ENCODE measurements at places on chromosomes 4 and X.

DNA sequence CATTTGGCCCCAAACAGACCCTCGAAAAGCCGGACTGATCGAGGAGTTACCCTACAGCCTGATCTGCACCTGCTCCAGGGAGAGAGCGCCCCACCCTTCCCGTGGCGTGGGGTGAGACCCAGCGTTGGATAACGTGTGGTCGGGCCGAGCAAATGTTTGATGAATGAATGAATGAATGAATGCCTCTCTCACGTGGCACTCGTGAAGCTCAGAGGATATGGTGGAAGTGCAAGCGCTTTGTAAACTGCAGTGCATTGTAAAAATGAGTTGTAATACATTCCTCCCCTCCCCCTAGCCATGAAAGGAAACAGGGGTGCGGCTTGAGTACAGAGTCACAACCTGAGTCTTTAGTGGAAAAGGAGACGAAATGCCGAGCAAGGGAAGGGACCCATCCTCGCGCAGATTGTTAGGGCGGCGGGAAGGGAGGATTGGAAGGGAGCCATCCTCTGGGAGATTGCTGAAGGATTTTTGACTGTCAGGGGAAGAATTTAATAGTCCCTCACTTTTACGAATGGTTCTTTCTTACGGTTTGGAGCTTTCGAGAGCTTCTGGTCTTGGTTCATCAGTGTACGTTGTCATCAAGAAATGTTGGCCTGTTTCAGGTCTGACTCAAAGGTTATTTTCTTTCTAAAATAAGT lies 772 bp upstream of the FBXW7 start:
- DNase-seq: peak; percentile 65

DNA sequence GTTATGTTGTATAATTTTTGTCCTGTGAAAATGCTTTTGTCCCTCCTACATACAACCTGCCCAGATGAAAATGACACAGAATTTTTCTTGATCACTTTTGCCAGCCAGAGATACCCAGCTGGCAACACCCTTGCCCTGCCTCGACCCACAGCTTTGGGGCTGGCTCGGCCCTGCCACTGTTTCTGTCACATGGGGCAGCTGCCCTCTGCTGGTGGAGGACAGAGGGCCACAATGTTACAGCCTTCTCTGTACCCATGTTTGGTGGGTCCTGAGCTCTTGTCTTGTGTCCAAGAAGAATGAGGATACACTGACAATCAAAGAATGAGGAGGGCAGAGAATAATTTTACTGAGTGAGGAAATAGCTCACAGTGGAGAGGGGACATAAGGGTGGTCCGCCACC lies 31.1 kb downstream of the BMP15 start:
- no peak for DNase-seq

GRCh38 chrX:114924423-114924822 lies 93.0 kb downstream of the IL13RA2 start:
- DNase-seq: peak; percentile 4

DNA sequence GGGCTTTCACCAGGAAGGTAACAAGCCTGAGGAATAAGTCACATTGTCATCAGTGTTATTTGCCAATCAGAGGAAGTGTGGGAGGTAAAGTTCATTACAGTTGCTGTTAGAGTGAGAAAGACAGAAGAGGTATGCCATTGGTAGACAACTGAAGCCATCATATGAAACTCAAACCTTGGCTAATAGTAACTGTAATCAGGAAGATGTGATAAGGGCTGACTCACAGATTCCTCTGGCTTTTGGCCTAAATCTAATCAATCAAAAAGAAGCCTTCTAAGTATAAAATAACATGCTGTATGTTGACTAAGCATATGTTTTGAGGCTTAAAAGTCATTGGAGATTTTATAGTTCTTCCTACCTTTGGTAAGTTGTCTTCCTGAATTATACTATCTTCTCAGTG lies 242.8 kb downstream of the PCDH7 start:
- no peak for DNase-seq

DNA sequence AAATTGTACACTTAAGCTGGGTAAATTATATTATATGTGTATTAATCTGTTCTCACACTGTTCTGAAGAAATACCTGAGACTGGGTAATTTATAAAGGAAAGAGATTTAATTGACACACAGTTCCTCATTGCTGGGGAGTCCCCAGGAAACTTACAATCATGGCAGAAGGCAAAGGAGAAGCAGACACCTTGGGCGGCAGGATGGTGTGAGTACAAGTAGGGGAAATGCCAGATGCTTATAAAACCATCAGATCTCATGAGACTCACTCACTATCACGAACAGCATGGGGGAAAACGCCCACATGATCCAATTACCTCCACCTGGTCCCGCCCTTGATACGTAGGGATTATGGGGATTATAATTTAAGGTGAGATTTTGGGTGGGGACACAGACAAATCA lies 34.9 kb downstream of the PDE5A start:
- DNase-seq: no peak

DNA sequence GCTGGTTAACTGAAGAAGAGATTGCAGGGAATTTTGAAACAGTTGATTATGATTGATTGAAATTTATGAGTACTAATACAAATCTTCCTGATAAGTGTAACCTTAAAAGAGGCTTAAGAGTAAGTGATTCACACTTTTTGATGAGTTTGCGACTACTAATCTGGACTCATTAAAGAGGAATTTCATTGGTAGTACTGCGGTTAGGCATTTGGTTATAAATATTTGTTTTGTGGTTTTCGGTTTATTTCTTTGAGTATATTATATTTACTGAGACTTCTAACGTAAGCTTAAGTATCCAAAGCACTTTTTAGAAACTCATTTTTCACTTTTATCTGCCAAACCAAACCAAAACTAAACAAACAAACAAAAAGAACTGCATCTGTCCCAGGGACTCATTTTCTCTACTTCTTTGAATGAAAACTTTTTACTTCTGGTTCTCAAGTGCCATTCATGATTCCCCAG lies 20.7 kb downstream of the SLIT2 start:
- DNase-seq: no peak

DNA sequence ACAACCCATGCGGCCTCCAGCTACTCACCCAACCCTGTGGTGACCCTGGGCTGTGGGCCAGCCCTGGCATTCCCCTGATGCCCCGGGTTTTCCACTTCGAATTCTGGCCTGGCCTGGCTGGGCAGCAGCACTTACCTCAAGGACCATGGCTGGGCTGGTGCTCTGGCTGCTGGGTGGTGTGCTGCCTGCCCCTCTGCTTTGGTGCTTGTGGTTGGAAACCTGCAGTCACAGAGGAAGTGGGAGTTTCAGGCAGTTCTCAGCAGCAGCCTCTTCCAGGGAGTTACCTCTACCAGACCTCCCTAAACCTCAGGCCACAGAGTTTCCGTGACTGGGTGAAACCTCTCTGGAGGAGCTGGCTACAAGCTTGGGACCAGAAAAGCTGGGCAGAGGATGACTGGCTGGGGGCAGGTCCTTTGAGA lies at the start of gene CXCR3:
CXCR3 (minus strand) TSS at position 209 of the 419 bp plus-strand sequence; CDS start at position 147, 62 bp downstream.
- DNase-seq: no peak

GRCh38 chr4:153362184-153362583 lies 17.7 kb downstream of the MND1 start:
- DNase-seq: no peak

GRCh38 chrX:23504895-23505294 lies 162.4 kb upstream of the PRDX4 start:
- no peak for DNase-seq
